H1 (cell line): ENCODE measurements at places on chromosomes 11 and 22.

- peaks cover 5% of the 10 kb centered on the region for H3K4me1 ChIP-seq
- no peaks in the 10 kb centered on the region for H3K36me3 ChIP-seq
- no peak for DNase-seq
These were observed 36.6 kb downstream of the MPPED2 start for GRCh38 chr11:30549565-30549964.

GRCh38 chr11:18313965-18314763 is 7.8 kb downstream of the HPS5 start:
- H3K4me1 ChIP-seq: no peaks in the 10 kb centered on the region
- H3K27ac ChIP-seq: 0 out of 2 replicates have a peak overlapping the region, but pooled peaks have one; percentile 12
- DNase-seq: no peak
- H3K36me3 ChIP-seq: peaks cover 22% of the 10 kb centered on the region

- peaks cover 23% of the 10 kb centered on the region for H3K4me1 ChIP-seq
- H3K27ac ChIP-seq: no peak overlapping the region
- DNase-seq: no peak
- no peak overlapping the region for H3K4me3 ChIP-seq
These were observed 24.7 kb downstream of the RCOR2 start for GRCh38 chr11:63892228-63892627.

GRCh38 chr11:1706634-1707400 is 9.8 kb downstream of the KRTAP5-6 start:
- H3K27ac ChIP-seq: no peak overlapping the region
- H3K4me3 ChIP-seq: no peak overlapping the region
- no peaks in the 10 kb centered on the region for H3K4me1 ChIP-seq
- peaks cover 5% of the 10 kb centered on the region; the same call in 1 of the 2 replicates for H3K27me3 ChIP-seq
- no peak for DNase-seq

- peak; percentile 56 for DNase-seq
- H3K36me3 ChIP-seq: no peaks in the 10 kb centered on the region
- H3K27ac ChIP-seq: no peak overlapping the region
- H3K27me3 ChIP-seq: peaks cover 7% of the 10 kb centered on the region; the same call in 1 of the 2 replicates
- H3K4me3 ChIP-seq: peak overlapping the region; percentile 59
These were observed 3.5 kb upstream of the KRTAP5-6 start for GRCh38 chr11:1693327-1694063.

DNA sequence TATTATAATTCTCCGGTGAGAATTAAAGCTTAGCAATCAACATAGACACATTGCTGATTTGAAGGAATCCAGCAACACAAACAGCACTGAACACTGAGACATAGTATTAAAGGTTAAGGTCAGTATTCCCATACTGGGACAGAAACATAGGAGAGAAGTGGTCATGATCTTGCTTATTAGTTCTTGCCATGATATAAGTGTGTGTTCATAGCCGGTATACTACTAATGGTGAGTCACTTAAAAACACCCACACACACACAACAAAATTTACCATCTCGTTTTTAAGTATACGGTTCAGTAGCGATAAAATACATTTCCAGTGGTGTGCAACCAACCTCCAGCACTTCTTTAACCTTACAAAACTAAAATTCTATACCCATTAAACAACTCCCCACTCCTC is 96.3 kb downstream of the C11orf65 start:
- no peak overlapping the region for H3K27ac ChIP-seq
- peaks cover 5% of the 10 kb centered on the region; the same call in 1 of the 2 replicates for H3K36me3 ChIP-seq
- DNase-seq: no peak
- H3K27me3 ChIP-seq: no peaks in the 10 kb centered on the region
- H3K4me1 ChIP-seq: no peaks in the 10 kb centered on the region
- no peak overlapping the region for H3K4me3 ChIP-seq

DNA sequence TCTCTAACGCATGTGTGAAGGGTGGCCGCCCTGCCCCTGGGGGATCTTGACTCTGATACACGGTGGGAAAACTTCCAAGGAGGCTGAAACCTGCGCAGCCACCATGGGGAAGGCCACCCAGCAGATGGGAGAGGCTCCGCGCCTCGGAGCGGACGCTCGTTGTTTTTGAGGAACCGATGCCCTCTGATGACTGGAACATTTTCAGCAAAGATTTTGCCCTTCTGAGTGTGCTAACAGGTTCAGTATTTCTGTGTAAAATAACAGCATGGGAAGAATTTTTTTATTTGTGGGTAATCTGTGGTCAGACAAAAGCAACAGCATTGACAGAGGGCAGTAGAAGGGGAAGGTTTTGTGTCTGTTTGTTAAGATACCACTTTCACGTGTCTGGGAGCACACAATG is 16.7 kb downstream of the MB start:
- no peaks in the 10 kb centered on the region for H3K36me3 ChIP-seq
- no peak for DNase-seq
- no peak overlapping the region for H3K27ac ChIP-seq
- no peak overlapping the region for H3K4me3 ChIP-seq
- no peaks in the 10 kb centered on the region for H3K4me1 ChIP-seq
- H3K27me3 ChIP-seq: no peaks in the 10 kb centered on the region

DNA sequence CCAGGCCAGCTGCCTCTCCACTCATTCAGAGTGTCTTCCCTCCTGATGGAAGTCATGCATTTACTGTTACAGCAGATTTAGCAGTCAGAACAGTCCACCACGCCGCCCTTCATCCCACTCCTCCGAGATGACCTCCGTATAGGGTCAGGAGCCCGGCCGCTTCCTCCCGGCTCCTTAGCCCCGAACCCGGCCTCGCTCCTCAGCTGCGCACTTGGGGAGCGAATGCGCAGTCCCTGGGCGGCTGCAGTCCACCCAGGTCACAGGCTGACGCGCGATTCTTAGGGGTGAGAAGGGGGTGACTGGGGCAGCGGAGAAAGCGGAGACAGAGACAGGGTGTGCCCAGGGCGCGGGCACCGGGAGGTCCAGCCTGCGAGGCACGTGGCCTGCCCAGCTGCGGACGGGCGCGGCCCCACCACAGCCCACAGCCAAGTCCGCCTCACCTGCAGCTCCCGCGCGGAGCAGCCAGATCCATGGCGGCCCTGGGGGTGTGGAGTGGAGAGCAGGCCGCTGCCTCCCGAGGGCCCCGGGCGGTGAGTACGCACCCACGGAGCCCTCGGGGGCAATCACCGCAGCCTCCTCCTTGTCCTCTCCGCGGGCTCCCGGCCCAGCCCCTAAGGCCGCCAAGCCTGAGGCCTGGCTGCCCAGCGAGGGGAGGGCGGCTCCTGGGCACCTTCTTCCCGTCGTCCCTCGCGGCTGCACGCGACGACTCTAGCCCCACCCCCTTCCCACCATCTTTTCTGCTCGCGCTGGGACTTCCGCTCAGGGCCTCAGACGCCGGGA is 286.6 kb downstream of the BRD1 start:
- H3K4me3 ChIP-seq: no peak overlapping the region
- H3K36me3 ChIP-seq: no peaks in the 10 kb centered on the region
- no peak overlapping the region for H3K27ac ChIP-seq
- no peak for DNase-seq
- peaks cover 2% of the 10 kb centered on the region for H3K4me1 ChIP-seq

- no peak for DNase-seq
- no peak overlapping the region for H3K27ac ChIP-seq
- no peaks in the 10 kb centered on the region for H3K27me3 ChIP-seq
- H3K36me3 ChIP-seq: no peaks in the 10 kb centered on the region
- H3K4me1 ChIP-seq: no peaks in the 10 kb centered on the region
These were observed 54.5 kb downstream of the GAB2 start for GRCh38 chr11:78363024-78363619.

DNA sequence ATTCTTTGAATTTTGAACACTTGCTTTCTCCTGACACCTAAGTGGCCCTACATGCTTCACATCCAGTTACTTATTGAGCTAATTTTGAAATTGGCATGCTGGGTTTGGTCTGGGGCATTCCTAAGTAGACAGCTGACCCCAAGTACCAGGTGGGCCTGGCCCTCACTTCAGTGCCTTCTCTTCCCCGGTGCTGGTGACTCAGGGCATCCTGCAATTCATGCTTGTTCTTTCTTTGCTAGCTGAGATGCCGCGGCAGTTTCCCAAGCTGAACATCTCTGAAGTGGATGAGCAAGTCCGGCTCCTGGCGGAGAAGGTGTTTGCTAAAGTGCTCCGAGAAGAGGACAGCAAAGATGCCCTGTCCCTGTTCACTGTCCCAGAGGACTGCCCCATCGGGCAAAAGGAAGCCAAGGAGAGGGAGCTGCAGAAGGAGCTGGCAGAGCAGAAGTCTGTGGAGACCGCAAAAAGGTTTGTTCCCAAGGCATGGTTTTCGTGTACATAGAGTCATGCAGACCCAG is 6.3 kb downstream of the AMPD3 start:
- H3K4me3 ChIP-seq: no peak overlapping the region
- no peak overlapping the region for H3K27ac ChIP-seq
- H3K27me3 ChIP-seq: no peaks in the 10 kb centered on the region

GRCh38 chr11:122197066-122197987 is 81.3 kb upstream of the BLID start:
- no peak for DNase-seq
- no peaks in the 10 kb centered on the region for H3K36me3 ChIP-seq
- no peak overlapping the region for H3K4me3 ChIP-seq
- no peak overlapping the region for H3K27ac ChIP-seq

DNA sequence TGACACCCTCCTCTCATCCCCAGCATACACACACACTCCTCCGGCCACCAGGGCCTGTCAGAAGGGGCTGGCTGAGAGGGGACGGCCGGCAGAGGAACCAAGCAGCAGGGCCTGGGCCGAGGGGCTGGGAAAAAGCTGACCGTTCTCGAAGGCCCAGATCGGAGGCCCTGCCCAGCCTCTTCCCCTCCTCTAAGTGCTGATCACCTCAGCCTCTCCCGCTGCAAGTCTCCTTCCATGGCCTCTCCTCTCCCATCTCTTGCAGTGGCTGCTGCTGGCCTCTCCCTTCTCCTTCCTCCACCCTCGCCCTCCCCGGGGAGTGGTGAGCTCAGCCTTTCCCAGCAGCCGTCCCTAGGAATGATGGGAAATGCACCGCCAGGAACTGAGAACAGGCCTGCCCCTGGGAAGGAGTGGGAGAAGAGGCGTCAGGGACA is 39.6 kb downstream of the ARRB1 start:
- no peaks in the 10 kb centered on the region for H3K36me3 ChIP-seq
- H3K27ac ChIP-seq: no peak overlapping the region
- H3K4me3 ChIP-seq: no peak overlapping the region

DNA sequence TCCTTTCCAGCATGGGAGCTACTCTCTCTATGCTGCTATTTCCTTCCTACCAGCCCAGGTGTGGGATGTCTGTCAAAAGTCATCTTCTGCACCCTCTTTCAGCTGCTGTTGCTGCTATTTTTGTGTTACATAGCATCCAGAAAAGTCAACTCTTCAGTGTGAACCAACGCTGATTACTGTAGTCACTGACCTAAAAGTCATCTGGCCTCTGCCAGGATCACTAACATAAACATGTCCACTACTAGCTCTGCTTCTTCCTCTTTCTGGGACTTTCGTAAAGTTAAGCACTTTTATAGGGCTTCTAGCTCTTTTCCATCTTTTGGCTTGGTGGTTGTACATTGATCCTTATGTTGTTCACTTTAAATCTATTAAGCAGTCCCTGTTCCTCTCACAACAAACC is 90.2 kb upstream of the CARD18 start:
- H3K27ac ChIP-seq: no peak overlapping the region
- no peaks in the 10 kb centered on the region for H3K4me1 ChIP-seq
- DNase-seq: no peak
- H3K4me3 ChIP-seq: no peak overlapping the region

DNA sequence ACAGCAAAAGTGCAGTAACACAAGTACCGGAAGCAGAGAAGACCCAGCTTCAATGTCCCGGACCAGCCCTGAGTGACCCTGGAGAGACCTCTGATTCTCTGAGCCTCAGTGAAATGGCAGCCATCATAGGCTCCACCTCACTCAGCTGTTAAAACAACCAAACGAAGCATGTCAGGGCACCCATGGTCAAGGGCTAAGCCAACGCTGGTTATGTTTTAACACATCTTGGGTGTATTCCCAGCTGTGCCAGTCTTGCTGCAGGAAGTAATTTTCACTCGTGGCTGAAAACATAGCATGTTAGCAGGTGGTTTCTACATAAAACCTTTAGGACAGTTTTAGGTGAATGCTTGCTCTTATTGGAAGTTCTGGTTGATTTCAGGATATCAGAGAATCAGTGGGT is 30.9 kb downstream of the LMO2 start:
- no peak overlapping the region for H3K27ac ChIP-seq
- H3K4me3 ChIP-seq: no peak overlapping the region
- no peak for DNase-seq
- H3K27me3 ChIP-seq: no peaks in the 10 kb centered on the region
- no peaks in the 10 kb centered on the region for H3K4me1 ChIP-seq
- no peaks in the 10 kb centered on the region for H3K36me3 ChIP-seq

- H3K36me3 ChIP-seq: no peaks in the 10 kb centered on the region
- DNase-seq: no peak
- no peak overlapping the region for H3K27ac ChIP-seq
- H3K4me1 ChIP-seq: no peaks in the 10 kb centered on the region
- H3K4me3 ChIP-seq: no peak overlapping the region
These were observed 815.9 kb downstream of the KCNA4 start for GRCh38 chr11:29200791-29201562.

DNA sequence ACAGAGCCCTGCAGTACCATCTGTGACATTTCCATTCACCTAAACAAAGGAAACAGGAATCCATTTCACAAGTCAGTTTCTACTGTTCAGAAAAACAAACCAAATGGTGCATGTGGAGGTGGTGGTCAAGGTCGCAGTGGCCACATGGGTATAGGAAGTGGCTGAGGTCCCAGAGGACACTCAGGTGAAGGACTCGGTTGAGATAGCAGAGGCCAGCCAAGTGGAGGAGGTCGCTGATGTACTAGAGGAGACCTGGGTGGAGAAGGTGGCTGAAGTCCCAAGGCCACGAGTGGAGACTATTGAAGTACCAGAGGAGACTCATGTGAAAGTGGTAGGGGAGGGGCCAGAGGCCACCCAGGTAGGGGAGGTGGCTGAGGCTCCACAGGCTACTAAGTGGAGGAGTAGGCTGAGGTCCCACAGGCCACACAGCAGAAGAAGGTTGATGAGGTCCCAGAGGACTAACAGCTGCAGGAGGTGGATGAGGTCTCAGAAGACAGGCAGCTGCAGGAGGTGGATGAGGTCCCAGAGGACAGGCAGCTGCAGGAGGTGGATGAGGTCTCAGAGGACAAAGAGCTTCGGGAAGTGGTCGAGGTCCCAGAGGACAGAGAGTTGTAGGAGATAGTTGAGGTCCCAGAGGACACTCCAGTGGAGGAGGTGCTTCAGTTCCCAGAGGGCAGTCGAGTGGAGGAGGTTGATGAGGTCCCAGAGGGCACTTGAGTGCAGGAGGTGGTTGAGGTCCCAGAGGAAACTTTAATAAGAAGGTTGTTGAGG is 40.2 kb downstream of the ZNF195 start:
- no peaks in the 10 kb centered on the region for H3K4me1 ChIP-seq
- H3K27me3 ChIP-seq: no peaks in the 10 kb centered on the region
- H3K36me3 ChIP-seq: no peaks in the 10 kb centered on the region

GRCh38 chr22:38504731-38505540 is 1.2 kb downstream of the DDX17 start:
- peaks cover 3% of the 10 kb centered on the region; the same call in 1 of the 2 replicates for H3K36me3 ChIP-seq
- peak overlapping the region; percentile 99 for H3K27ac ChIP-seq
- no peaks in the 10 kb centered on the region for H3K4me1 ChIP-seq
- no peak for DNase-seq
- H3K4me3 ChIP-seq: peak overlapping the region; percentile 96

DNA sequence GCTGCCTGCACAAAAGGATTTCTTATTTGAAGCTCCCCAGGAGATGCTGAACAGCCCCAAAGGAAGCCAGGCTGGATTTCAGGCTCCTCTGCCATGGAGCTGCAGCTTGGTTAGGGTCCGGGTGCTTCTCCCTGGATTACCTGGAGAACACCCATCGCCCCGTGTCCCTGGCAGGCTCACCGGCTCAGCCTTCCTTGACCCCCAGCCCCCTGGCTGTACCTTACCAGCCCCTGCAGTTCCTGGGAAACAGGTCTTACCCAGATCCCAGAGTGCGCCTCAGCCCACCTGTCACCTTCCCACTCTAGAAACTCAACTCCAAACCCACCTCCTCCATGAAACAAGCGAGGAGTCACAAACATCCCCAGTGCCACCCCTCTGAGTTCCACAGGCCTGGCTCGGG is 45.3 kb upstream of the CD5 start:
- H3K36me3 ChIP-seq: no peaks in the 10 kb centered on the region
- no peaks in the 10 kb centered on the region for H3K27me3 ChIP-seq
- no peak overlapping the region for H3K27ac ChIP-seq
- no peaks in the 10 kb centered on the region for H3K4me1 ChIP-seq
- DNase-seq: no peak
